ENCODE measurements at places on chromosomes 7 and 10. TPM values are rescaled to one million over a fixed set of nuclear protein-coding genes. Genes with fewer than 3 reads are reported as not detected.

The ZNF92 gene
- total RNA-seq, result 4.1 TPM

The GTF2IRD2 gene
- total RNA-seq, result 6.5 TPM

The DDC gene
- not detected for total RNA-seq

The STYXL1 gene
- total RNA-seq, result 65.3 TPM

The TLX1 gene
- total RNA-seq, result not detected

The PRLHR gene
- not detected for total RNA-seq

The PRSS37 gene
- total RNA-seq, result not detected

The CLDN4 gene
- 1.7 TPM for total RNA-seq
